ENCODE measurements at places on chromosomes 7 and 10.

DNA sequence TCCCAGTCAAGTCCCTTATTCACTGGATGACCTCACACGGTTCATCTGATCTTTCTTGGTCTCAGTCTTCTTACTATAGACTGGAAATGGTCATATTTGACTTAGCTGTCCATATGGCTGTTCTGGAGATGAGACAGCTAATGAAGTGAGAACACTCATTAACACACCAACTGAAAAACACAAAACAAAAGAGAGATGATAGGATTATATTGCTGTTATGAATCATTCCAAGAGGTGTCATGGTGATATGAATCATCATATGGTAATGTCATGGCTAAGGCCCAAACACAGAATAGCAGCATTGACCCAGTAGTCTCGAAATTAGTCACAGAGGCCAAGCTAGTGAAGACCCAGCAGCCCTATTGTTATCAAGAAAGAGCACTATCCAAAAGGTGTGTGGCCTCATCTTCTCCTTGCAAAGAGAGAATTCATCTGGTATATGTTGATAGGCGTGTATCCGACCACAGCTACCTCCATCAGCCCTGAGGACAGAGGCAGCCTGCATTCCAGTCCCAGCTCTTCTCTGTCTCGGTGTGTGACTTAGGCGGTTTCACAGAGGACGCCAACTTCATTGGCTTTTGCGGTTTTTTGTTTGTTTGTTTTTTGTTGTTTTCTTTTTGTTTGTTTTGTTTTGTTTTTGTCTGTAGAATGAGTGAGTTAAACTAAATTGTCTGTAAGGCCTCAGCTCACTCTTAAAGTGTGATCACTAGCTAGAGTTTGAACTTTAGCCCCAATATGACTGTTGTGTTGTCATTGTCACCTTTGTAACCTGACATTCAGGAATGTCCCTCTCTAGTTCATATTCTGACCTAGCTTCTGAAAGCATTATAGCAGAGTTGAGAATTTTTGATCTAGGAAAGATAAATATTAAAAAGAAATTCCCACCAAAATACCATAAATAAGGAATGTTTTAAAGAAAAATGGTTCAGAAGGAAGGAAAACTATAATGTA is 97.4 kb upstream of the PDCD4 start:
- peak; percentile 37 for DNase-seq

DNA sequence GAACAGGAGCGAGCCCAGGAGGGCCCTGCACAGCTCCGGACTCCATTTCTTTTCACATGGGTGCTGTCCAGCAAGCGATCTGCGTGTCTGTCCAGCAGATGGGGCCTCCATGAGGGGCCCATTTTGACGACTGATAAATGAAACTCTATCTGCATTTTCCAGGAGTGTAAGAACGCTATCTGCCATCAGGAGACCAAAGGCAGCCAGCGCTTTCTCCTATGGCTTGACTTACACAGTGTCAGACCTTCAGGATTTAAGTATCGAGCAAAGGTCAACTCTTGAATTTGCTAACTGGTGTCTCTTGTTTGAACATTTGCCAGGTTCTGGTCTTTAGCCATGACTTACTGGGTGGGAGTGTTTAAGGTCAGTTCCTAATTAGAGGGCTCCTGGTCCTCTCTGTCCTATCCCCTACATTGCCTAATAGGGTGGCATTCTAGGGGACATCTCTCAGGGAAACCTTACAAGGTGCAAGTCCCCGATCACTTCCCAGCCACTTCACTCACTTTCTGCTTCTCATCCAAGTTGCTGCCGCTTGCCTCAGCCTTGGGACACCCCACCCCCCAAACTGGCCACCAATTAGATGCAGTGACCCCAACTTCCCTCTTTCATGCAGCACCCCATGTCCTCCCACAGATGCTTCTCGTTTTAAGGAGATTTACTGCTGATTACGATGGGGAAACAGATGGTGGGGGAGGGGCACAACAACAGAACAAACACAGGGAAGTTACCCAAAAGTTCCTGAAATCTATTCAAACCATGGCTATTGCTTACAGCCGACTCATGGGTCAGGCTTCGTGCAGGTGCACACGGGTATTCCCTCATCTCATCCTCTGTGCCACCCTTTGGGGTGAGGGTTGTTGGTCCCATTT is 20.0 kb downstream of the VSIR start:
- DNase-seq, result peak; percentile 84

- DNase-seq, result no peak
Measured at GRCh38 chr7:91614431-91614830, 266.1 kb downstream of the MTERF1 start.

DNA sequence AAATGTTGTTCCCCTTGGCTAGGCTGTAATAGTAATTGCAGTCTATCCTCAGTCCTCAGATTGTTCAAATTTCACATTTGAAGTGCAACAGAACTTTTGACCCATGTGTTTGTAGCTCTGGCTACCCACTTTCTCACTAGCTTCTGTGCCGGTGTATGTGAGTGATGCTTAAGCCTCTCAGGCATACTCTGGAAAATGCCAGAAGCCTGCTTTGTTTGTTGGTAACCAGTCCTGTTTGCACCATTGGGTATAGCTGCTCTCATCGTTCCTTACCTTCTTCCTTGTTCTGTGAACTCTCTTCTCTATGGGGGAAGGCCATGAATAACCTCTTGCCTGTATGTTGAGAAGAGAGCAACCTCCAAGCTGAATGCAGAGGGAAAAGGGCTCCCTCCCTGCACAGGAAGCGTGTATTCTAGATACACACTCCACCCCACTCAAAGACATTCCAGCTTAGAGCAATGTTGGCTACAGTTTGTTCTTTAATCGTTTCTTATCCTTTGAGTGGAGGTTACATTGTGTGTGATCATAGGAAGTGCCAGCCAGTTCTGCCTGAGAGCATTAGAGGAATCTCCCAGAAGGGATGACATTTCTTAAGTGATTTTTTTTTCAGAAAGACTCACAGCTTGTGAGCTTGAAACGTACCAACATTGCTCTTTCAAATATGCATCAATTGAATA is 40.5 kb downstream of the C1QL3 start:
- no peak for DNase-seq

- no peak for DNase-seq
Measured at GRCh38 chr10:132690821-132691610, 94.9 kb downstream of the NKX6-2 start.

DNA sequence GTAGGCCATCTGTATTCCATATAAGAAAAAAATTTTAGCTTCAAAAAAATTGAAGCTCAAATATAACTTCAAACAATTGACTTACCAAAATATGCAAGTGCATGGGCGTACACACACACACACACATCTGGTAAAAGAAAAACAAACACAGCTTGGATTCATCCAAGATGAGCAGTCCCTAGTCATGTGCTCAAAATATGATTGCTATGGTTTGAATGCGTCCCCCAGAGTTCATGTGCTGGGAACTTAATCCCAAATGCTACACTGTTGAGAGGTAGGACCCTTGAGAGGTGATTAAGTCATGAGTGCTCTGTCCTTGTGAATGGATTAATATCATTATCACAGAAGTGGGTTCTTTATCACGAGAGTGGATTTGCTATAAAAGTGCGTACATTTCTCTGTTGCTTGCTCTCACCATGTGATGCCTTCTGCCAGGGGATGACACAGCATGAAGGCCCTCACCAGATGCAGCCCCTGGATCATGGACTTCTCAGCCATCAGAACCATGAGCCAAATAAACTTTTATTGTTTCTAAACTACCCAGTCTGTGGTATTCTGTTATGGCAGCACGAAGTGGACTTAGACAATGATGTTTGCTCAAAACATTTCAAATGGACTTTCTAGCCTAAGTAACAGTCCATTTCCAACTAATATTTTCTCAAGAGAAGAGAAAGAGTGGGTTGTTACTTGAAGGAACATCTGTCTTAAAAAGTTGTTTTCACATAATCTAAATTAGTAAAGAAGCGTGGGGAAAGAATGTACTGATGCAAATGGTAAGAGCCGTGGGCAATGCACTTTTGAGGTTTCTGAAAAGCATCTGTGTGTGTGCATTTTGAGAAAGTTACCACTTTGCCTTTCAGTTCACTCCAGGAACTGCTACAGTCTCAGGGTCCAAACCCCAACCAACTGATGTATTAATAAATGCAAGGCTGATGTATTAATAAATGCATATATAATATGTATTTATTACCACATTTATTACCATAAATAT is 15.1 kb upstream of the SVIL start:
- DNase-seq, result no peak

DNA sequence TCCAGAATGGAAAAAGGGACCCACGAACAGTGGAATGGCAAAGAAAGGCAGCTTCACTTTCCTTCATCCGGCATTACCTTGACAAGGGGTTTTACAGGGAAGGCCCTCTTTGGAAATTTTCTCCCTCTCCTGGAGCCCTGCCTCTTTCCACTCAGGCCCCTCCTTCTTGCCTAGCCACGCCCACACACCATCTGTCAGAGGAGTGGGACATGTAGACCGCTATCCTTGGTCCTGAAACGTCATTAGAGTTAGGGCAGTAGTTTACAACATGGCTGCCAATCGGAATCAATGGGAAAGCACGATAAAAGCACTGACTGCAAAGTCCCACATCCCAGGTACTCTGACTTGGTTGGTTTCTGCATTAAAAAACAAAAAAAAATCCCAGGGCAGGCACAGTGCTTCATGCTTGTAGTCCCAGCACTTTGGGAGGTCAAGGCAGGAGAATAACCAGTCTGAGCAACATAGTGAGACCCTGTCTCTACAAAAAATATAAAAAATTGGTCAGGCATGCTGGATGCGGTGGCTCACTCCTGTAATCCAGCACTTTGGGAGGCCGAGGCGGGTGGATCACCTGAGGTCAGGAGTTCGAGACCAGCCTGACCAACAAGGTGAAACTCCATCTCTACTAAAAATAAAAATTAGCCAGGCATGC is 96.4 kb downstream of the MARCHF5 start:
- DNase-seq, result peak; percentile 48

GRCh38 chr10:5581670-5582566 is 57.2 kb downstream of the CALML3 start:
- no peak for DNase-seq

GRCh38 chr10:98323221-98324164 is 55.5 kb upstream of the LOXL4 start:
- peak; percentile 88 for DNase-seq

- DNase-seq, result peak; percentile 55
Measured at GRCh38 chr7:97179454-97180104, 62.1 kb downstream of the SDHAF3 start.

DNA sequence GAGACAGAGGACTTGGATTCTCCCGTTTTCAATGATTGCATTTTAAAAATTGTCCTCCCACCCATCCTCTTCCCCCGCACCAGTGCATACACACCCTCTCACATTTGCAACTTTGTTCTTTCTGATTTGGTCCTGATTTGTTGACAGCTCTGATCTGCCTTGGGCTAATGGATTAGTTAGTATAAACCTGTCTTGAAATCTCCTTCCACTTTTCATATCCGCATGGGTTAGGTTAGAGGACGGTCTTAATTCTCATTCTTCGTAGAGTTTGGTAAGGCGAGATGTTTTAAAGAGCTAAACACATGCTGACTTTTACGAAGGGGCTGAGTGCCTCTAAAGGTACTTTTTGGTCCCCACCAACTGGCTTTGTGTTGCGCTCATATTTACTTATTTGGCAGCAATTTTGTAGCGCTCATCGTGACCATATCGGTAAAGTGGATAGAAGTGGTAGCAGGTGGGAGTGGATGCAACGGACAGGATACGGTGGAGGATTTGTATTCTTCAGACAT is 1.1 kb downstream of the AHR start:
- no peak for DNase-seq

GRCh38 chr10:93267521-93267920 is 193.8 kb downstream of the CYP26A1 start:
- DNase-seq, result no peak

DNA sequence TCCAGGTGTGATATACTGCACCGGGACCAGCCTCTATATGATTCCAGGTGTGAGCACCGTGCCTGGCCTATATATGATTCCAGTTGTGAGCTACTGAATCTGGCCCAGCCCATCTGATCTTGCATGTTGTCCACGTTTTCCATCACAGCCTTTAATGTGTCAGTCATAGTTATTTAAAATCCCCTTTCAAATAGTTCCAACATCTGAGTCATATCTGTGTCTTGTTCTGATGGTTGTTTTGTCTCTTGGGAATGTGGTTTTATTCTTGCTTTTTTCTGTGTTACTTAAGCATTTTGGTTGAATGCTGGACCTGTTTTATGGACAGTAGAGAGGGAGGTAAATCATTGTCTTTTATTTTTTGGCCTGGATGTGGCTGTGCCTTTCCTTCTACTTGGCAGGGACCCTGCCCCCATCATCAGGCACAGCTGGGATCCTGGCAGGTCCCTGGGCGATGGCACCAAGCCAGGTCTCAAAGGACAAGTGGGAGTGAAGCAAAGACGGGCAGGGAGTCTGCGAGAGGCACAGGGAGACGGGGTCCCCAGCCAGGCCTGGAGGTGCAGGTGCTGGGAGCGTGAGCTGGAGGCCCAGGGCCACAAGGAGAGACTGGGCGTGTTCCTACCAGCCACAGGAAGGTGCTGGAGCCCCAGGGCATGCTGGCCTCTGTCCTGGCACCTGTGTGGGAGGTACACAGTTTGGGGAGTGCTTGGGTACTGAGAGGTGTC is 94.7 kb downstream of the DYNC2I1 start:
- DNase-seq, result peak; percentile 48

DNA sequence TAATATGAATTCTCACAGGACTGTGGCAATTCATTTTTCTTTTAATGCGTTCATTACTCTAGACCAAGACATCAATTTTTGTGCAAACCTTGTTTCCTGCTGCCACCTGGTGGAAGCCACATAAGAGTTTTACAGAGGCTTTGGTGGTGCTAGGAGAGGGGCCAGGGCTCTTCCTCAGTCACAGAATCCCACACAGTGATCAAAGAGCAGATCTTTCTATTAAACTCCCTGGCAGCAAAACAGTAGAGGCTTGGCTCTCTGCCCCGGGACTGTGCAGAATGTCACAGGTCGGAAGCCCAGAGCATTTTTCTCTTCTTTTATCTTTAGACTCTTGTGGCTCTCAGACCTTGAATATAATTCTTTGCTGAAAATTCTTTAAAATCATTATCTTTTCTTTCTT is 506.4 kb upstream of the C7orf33 start:
- peak; percentile 63 for DNase-seq

DNA sequence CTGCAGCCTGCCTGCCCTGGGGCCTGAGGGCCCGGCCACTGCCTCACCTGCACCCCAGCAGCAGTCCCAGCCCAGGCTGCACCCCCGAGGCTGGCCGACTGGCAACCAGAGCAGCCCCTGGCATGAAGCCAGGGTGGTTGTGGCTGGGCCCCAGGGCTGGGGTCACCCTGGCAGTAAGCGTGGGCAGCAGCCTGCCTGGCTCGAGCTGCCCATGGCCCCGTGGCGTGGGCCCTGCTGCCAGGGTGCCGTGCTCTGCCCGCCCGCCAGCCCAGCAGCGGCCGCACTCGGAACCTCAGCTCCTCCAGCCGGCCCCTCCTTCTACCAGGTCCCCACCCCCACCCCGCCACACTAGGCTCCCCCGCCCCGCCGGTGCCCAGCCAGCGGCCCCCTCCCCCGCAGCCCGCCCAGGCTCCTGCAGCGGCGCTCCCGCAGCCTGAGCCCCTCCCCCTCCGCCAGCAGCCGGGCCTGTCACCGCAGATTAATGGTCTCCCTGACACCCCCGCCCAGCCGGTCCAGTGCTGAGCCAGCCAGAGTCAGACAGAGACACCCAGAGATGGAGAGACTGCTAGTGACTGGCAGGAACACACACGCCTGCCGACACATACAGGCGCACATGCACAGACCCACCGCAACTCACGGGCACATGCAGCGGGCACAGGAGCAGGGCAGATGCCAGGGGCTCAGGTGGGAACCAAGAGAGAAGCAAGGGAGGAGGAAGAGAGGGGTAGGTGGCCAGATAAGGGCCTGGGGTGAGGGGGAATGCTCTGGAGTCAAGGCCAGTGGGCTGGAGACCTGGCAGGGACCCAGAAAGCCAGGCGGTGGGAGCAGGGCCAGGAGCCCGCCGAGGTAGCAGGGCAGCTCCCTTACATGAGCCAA is 22.4 kb downstream of the KCNH2 start:
- DNase-seq, result peak; percentile 60
